H1 (cell line): ENCODE measurements at places on chromosomes 4 and X.

GRCh38 chr4:155304375-155304774, 72.4 kb downstream of the MAP9 start:
- no peak for DNase-seq

DNA sequence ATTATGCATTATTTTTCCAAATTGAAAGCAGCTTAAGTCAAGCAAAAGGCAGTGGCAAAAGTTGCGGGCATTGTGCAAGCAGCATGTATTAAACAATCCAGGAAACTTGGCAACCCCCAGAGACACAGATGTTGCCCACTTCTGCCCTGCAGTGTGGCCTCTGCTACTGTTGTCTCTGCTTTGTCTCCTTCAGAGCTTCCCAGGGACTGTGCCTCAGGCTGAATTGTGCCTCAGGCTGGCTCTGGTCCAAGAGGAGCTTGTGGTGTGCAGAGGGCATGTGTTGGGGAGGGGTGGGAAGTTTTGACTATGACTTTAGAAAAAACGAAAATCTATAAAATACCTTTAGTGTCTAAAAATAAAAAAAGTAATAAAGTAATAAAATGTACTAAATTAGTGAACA, 201.4 kb downstream of the CCSER1 start:
- no peak for DNase-seq

DNA sequence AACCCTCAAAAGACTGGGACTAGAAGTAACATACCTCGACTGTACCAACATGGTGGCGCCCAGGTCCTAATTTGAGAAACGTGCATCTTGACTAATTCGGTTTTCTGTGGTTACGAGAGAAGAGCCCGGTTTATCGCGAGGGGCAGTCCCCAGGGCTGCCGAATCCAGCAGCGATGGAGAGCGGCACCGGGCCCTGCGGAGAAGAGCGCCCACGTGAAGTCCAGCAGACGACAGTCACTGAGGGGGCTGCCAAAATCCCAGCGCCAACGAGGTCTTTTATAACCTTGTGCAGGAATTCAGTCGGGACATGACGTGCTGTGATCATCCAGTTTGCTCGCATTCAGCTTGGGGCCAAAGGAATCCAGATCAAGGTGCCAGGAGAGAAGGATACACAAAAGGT, 187.5 kb upstream of the SLITRK2 start:
- no peak for DNase-seq

DNA sequence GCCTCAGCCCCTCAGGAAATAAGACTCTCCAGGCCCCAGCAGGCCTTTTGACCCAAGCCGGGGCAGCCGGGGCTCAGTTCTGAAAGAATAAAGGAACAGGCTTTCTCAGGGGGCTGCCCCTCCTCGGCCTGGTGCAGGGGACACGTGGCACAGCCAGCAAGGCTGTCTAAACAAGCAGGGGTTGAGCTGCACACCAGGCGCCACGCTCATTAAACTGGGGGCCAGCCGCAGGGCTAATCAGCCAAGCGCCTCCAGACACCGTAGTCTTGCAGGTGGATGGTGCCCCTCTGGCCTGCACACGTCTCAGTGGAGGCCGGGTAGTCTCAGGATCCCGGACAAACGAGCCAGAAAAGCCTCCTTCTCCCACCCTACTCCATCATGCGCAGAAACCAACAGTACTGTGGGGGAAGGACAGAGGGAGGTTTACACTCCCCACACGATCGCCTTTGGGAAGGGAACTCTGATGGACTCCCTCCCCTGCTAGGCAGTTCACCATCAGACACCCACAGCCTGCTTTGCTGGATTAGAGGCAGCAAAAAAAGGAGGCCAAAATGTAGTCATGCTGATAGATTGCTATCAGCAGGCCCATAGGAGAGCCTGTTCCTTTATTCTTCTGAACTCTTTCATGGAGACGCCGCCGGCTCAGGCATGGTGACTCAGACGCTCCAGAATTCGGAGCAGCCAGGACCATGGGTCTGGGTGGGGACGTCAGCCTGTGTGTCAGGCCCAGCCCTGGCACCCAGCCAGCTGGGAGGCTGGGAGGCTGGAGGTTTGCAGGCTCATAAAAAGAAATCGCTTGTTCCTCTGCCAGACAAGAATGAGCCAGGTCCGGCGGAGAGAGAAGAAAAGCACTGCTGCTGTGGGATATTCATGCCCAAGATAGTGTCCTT, 342.4 kb downstream of the BCOR start:
- no peak for DNase-seq

DNA sequence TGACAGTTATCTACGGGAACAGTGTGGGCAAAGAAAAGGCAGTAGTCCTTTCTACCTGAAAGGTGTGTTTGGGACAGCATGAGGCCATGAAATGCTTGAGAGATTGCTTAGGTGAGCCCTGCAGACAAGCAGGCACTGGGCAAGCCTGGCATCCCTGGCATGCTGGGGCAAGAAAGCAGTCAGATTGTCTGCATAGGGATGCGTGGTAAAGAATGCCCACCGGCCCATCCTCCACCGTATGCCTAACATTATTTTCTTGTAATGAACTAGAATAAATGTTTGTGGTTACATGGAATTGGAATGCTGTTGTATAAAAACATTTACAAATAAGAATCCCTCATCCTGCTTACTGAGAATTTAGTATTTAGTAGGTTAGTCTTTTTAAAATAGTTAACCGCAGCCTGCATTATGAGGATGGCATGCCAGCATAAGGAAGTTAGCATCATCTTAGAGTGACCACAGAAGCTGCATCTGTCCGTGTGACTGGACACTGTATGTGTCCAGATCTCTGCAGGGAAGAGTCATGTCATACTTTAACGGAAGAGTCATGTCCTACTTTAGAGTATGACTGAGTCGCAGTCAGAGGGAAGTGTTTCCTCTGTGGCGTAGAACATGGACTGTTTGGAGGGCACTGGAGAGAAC, 18.9 kb downstream of the ZBTB49 start:
- no peak for DNase-seq

- no peak for DNase-seq
Measured at GRCh38 chr4:167775375-167775774, 317.0 kb upstream of the ANXA10 start.

GRCh38 chrX:113828470-113828869, 755.4 kb upstream of the HTR2C start:
- DNase-seq: no peak

DNA sequence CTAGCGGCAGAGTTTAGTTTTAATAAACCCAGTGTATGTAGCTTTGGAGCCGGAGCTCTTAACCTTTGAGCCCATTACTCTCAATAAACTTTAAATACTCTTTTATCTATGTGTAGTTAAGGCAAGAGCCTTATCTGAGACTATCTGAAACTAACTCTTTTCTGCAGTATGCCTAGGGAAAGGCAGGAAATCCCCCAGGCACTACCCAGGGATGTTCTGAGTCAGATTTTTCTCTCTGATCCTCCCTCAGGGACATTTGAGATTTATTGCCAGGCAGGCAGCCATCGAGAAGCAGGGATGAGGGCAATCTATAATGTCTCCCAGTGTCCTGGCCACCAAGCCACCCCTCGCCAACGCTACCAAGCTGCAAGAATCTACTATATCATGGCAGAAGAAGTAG, 39.1 kb downstream of the HEPH start:
- DNase-seq: no peak
